Midbrain (tissue), 1 donor: ENCODE measurements at places on chromosomes 2 and 18.
A peak's percentile ranks its signal among the peaks of the same experiment; 100 is the strongest.

- no peak for DNase-seq
Observed at GRCh38 chr2:99911736-99912135, 230.7 kb downstream of the AFF3 start.

DNA sequence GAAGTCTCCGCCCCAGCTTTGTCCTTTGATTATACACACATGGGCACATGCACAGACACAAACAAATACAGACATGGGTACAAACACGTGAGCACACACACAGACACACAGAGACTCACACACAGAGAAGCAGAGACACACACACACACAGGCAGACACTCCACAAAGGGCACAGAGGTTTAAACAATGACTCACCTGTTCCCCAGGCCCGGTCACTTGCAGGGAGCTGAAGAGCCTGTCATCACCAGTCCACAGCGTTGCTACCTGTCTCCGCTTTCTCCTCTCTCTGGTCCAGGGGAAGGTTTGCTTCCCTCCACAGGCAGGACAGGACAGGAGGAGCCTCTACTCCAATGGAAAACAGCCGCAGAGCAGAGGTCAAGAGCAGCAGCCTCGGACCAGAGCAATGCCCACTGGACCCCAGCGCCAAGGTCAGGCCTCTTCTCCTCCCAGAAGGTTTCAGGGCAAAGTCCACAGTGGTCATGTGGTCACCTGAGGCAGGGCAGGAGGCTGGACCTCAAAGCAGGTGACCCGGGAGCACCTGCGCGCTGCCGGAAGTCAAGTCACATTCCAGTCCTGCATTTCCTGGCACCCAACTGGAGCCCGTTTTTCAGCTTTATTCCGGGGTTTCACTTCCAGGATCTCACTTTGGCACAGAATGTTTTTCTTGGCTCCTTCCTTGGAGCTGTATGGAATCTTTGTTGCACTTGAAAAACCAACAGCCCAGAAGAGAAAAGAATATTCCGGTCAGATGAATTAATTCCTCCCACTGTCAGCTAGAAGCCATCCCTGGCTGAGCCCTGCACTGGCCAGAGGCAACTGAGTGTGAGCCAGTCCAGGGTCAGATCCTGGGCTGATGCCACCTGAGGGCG is at the start of gene RAB17:
RAB17 (minus strand) TSS at position 463 of the 869 bp plus-strand sequence. CDS start 4,580 bp downstream, outside the sequence.
- no peak for DNase-seq

DNA sequence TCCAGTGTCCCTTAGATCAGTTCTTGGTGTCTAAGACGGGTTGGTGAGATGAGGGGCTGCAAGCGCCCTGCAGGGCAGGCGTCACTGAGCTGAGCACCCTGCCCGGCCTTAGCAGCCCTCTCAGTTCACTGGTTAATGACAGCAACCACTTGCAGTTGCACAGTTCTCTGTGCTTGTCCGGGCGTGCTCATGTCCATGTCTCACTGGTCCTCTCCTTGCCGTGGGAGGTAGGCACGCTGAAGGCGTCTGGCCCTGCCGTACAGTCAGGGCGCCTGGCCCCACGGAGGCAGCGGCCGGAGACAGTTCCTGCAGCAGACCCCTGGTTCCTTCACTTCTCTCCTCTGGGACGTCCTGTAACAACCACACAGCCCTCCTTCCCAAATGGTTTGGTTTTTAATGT is 75.3 kb downstream of the ARHGEF4 start:
- DNase-seq, result no peak

DNA sequence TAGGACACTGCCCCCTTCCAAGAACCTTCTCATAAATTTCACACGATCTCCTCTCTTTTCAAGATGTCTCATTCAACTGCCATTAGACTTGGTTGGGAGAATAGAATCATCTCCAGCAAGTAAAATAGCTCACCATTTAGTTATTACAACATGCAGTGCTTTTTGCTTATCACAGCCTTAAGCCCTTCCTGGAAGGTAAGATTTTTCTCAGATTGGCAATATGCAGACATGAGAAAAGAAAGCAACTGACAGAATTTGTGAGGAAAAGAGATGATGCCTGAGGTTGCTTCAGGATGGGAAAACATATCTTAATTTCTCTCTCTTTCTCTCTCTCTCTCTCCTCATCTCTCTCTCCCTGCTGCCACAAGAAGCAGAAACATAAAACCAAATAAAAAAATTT is 855.1 kb upstream of the ACVR2A start:
- no peak for DNase-seq

GRCh38 chr2:204115137-204116056 is 178.8 kb downstream of the ICOS start:
- no peak for DNase-seq

- DNase-seq, result no peak
Observed at GRCh38 chr2:217394510-217395351, 534.9 kb upstream of the TNP1 start.

GRCh38 chr2:40283111-40283909 is 168.6 kb downstream of the SLC8A1 start:
- DNase-seq, result no peak

- DNase-seq, result no peak
Observed at GRCh38 chr2:219435701-219436100, 1.1 kb downstream of the SPEG start.

GRCh38 chr2:18432999-18433398 is 127.5 kb downstream of the RDH14 start:
- peak; percentile 36 for DNase-seq

DNA sequence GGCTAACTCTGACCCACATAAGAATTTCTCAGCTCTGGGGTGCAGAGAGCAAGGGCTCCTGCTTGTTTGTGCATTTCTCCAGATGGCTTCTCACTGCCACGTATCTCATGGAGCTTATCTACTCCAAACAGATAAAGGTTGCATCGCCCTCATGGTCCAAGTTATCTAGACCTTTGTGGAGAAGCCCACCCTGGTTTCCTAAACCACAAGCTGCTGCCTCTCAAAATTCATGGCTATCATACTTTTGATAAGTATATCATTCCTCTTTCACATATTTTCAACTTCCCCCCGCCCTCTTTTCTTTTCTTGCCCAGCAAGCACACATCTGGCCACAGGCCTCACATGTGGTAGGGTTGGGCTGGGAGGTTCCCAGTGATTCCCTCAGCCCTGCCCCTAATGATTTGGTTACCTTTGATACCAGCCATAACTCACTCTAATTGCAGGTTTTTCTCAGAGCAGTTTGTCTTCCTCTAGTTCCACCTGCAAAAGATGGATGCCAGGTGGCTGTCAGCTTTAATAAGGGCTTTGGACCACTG is 146.0 kb downstream of the RHBDD1 start:
- no peak for DNase-seq

DNA sequence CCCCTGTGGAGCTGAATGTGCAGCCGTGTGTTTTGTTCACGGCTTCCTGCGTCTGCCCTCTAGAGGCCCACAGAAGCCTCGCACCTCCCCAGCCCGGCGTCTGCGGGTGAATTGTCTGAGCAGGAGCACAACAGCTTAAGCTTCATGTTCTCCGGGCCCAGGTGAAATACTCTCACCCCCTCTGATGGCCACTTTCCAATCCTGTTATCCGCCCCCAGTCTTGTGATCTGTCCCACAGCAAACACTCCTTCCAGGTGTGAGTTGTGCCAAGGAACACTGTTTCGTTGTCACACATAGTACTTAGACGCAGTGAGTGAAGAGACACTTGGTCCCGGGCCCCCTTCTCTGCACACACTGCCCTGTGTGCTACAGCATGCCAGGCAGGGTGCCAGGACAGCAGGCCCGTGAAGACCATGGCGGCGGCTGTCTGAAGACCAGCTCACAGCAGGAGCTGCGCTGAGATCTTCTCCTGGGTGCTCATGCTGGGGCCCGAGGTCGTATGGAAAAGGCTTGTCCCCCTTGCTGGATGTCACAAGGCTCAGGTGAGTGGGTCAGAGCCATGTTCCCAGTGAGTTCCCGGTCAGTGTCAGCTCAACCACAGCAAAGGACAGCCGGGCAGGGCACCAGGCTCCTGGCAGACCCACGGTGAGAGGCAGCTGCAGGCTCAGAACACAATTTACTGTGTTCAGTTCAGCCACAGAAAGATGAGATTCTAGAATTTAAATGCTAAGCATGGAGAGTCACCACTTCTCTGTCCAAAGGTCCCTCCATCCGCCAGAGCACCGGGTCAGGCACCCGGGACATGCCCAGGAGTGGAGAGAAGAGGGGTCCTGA is 6.8 kb upstream of the PXDN start:
- peak; percentile 69 for DNase-seq

- no peak for DNase-seq
Observed at GRCh38 chr2:173086518-173087213, 11.0 kb downstream of the MAP3K20 start.

GRCh38 chr2:101419096-101419663 is 31.9 kb upstream of the CREG2 start:
- peak; percentile 25 for DNase-seq

- DNase-seq, result peak; percentile 34
Observed at GRCh38 chr2:118309946-118310680, 221.8 kb downstream of the INSIG2 start.

DNA sequence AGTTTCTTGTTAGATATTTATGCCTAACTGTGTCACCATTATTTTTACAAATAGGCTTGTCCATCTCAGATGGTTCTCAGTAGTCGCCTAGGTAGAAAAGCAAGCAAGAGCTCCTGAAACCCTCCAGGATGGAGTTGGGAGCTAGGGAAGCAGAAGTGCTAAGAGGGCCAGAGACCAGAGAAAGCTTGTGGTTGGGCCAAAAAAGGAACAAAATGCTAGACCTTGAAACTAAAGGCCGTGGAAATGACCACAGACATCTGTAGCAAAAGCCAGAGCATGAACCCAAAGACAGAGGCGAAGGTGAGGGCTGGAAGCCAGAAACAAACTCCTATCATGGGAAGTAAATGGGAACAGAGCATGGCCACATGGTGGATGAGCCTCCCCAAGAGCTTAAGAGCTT is 29.9 kb upstream of the RMDN2 start:
- DNase-seq, result peak; percentile 11

GRCh38 chr2:197782126-197782525 is 3.0 kb downstream of the BOLL start:
- DNase-seq, result no peak

DNA sequence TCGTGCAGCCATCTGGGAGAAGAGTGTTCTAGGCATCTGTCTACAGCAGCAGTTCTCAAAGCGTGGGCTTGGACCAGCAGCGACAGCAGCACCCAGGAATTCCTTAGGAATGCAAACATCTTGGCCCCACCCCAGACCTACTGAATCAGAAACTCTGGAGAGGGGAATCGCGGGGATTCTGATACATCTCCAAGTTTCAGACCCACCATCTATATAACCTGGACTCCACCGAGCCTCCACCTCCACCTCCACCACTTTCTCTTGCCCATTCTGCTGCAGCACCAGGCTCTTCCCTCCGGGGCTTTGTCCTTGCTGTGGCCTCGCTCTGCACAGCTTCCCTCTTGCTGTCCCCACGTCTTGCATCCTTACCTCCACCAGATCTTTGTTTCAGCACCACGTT is 256.4 kb downstream of the BCL2 start:
- no peak for DNase-seq

GRCh38 chr2:126719833-126720351 is 63.9 kb downstream of the GYPC start:
- DNase-seq, result no peak

DNA sequence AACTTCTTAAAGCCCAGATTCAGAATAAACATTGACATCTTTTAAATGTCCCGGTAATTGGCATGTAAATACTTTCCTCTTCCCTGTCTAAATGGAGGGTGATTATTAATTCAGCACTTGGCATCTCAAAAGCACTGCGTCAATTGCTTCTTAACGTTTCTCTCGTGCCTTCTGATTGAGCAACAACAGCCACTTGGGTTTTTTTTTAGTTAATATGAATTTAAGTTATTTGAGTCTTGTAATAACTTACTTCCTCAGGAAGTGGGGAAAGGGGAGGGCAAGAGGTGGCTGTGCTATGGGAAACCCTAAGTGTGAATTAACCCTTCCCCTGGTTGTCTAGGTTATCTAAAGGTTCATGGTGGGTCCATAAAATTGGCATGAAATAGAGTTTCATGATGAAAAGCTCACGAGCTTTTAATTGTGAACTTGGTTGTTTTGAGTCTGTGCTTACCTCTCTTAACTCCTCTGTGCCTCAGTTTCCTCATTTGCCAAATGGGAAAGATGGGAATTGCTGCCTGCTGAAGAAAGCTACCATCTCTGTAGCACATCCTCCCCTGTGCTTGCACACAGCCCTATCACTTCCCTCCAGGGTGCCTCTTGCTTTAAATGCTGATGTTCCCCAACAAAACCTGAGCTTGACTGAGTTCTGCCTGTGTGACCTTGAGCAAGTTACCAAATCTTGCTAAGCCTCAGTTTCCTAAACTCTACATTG is 126.3 kb upstream of the BCL2L11 start:
- DNase-seq, result no peak

- no peak for DNase-seq
Observed at GRCh38 chr2:20471902-20472559, 25.2 kb downstream of the RHOB start.

DNA sequence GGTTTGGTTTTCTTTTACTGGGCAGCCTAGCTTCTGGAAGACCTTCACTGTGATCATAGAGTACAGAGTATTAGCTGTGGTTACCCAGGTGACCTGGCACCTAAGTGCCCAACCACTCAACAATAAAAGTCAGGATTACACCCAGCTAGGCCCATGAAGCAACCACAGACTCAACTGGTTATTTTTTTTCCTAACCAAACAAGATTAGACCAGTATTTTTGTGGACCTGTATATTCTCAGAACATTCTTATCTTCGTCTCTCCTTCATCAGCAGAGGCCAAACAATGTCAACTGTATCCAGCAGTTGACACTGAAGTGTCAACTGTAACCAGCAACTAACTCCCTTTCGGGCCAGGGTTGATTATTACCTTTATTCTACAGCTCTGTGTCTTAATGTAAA is 289.2 kb upstream of the SLC39A10 start:
- DNase-seq, result no peak

DNA sequence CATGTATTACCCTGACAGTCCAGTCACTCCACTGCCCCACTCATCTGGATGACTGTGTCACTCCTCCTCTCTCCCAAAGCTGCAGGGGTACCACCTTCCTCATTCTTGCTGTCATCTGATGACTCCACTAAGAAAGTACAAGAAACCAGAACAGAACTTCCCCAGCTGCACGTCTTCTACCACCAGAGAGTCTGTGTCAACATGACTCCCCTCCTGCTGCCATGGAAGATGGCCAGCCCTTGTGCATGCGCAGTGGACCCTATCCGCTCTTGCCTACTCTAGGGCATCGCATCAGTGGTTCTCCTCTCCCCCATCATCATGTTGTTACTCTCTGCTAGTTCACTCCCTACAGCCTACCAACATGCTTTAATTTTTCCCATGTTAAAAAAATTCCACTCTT is 14.5 kb upstream of the ST8SIA3 start:
- no peak for DNase-seq
